ENCODE measurements at places on chromosomes 4 and X.
A peak's percentile ranks its signal among the peaks of the same experiment; 100 is the strongest.

DNA sequence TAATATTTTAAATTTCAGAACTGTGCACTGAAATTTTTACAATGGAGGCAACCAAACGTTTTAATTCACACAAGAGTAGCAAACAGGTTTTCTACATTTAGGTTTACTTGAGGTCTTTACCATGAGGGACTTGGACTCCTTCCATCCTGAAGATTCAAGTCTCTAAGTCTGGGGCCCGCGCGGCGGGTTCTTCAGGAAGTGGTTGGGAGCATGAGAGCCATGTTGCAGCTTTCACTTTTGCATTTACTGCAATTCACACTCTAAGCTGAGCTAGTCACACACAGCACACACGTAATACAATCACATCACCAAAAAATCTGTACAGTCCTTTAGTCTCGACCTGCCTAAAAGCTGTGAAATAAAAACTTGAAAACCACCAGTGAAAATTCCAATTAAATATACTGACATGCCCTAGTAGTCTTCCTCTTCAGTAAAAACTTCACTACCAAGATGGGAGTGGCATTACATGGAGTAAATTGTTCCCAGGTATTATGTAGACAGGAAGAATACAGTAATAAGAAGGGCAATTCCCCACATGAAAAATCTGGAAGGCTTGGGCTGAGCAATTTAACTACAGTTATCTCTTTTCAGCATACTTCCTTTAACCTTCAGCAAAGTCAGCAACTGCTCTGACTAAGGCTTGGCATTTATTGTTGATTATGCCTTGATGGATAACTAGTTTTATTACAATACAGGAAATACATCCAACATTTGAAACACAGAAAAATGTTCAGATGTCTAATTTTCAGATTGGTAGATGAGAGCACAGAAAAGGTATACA is 571.1 kb upstream of the DIPK2B start:
- no peaks in the 10 kb centered on the region for H3K27me3 ChIP-seq
- DNase-seq, result peak; percentile 33
- H3K27ac ChIP-seq, result peak overlapping the region; percentile 95
- no peaks in the 10 kb centered on the region for H3K36me3 ChIP-seq

GRCh38 chr4:28744066-28744465 is 1883.4 kb downstream of the STIM2 start:
- H3K4me3 ChIP-seq, result no peak overlapping the region
- H3K36me3 ChIP-seq, result no peaks in the 10 kb centered on the region
- H3K27me3 ChIP-seq, result no peaks in the 10 kb centered on the region
- H3K27ac ChIP-seq, result no peak overlapping the region
- H3K4me1 ChIP-seq, result no peaks in the 10 kb centered on the region

- H3K4me1 ChIP-seq, result no peaks in the 10 kb centered on the region
- DNase-seq, result no peak
Measured at GRCh38 chr4:10773656-10774055, 89.1 kb upstream of the CLNK start.

DNA sequence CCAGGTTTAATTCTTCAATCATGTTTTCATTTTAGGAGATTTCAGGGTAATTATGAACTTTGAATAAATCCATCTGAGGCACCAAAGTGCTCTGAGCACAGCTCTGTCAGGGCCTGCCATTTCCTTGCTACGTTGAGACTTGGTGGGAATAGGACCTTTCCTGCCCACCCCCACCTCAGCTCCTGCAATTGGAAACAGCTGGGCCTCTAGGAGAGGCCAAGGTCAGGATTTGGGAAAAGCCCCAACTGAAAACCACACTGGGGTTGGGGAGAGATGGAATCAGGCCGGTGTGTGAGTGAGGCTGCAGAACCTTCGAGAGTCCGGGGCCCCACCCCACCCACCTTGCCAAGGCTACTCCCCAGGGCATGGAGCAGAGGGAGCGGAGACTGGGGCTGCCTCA is 212.7 kb upstream of the BCOR start:
- no peak overlapping the region for H3K4me3 ChIP-seq
- peak overlapping the region; percentile 63 for H3K27ac ChIP-seq
- H3K27me3 ChIP-seq, result no peaks in the 10 kb centered on the region
- H3K36me3 ChIP-seq, result no peaks in the 10 kb centered on the region
- no peaks in the 10 kb centered on the region for H3K4me1 ChIP-seq

GRCh38 chr4:139629436-139630125 is 36.0 kb upstream of the MGST2 start:
- H3K4me1 ChIP-seq, result peaks cover 5% of the 10 kb centered on the region
- DNase-seq, result no peak

GRCh38 chr4:2092669-2093053 is 33.5 kb downstream of the NAT8L start:
- no peaks in the 10 kb centered on the region for H3K36me3 ChIP-seq
- peaks cover 23% of the 10 kb centered on the region for H3K27me3 ChIP-seq
- H3K4me1 ChIP-seq, result no peaks in the 10 kb centered on the region
- DNase-seq, result no peak
- no peak overlapping the region for H3K27ac ChIP-seq

- H3K27ac ChIP-seq, result no peak overlapping the region
- H3K4me3 ChIP-seq, result no peak overlapping the region
Measured at GRCh38 chr4:1459722-1460511, 53.7 kb upstream of the NKX1-1 start.

DNA sequence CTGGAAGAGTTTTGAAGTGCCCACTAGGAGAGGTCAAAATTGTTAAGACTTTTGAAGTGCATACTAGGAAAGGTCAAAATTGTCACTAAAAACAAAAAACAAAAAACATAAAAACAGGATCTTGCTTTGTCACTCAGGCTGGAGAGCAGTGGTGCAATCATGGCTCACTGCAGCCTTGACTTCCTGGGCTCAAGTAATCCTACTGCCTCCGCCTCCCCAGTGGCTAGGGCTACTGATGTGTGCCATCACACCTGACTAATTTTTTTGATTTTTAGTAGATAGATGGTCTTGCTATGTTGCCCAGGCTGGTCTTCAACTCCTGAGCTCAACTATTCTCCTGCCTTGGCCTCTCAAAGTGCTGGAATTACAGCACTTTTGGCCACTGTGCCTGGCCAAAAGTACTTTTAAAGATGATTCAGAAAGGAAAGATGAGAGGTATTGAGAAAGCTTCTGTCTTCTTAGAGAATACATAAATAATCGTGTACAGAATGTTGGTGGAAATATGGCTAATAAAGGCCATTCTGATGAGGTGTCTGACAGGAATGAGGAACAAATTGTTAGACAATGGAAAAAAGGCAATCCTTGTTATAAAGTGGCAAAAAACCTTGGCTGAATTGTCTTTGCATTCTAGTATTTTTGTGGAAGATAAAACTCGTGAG is 43.3 kb upstream of the STX18 start:
- H3K4me1 ChIP-seq, result no peaks in the 10 kb centered on the region
- no peaks in the 10 kb centered on the region for H3K36me3 ChIP-seq
- H3K27me3 ChIP-seq, result no peaks in the 10 kb centered on the region

DNA sequence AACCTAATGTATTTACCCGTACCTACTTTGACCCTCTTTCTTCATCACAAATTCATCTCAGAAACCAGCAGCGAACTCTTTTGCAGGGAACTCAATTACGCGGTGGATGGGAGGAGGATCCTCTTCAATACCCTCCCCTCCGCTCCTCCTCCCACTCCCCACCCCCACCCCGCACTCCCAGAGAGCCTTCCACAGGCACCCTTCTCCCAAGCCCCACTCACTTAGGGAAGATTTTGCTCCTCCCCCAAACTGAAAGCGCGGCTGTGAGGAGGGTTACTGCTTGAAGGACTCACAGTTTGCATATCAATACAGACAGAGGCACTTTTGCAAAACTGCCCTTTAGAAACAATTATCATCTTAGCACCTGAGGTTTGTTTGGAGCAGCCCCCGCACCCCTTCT is 960 bp upstream of the IL1RAPL1 start:
- no peaks in the 10 kb centered on the region for H3K4me1 ChIP-seq
- H3K27me3 ChIP-seq, result no peaks in the 10 kb centered on the region
- no peak for DNase-seq
- no peak overlapping the region for H3K4me3 ChIP-seq

GRCh38 chrX:103362474-103362873 is 6.2 kb downstream of the TCEAL9 start:
- no peak overlapping the region for H3K4me3 ChIP-seq

DNA sequence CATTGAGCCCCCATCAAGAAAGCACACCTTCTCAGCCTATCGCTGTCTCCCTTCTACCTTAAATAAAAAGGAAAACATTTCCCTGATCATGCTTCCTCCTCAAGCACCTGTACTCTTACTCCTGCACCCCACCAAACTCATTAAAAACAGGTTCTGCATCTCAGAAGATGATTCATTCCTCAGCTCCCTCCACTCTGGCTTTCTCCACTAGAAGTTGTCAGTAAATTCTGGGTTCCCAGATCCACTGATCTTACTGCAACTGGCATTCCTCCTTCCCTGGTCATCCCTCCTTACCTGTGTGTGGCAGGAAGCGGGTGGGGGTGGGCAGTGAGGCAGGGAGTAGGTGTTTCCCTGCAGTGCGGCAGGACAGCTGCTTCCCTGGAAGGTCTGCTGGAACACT is 108.8 kb downstream of the GPR143 start:
- H3K4me3 ChIP-seq, result no peak overlapping the region
- H3K27ac ChIP-seq, result no peak overlapping the region
- DNase-seq, result no peak
- H3K4me1 ChIP-seq, result peaks cover 2% of the 10 kb centered on the region
- no peaks in the 10 kb centered on the region for H3K36me3 ChIP-seq

DNA sequence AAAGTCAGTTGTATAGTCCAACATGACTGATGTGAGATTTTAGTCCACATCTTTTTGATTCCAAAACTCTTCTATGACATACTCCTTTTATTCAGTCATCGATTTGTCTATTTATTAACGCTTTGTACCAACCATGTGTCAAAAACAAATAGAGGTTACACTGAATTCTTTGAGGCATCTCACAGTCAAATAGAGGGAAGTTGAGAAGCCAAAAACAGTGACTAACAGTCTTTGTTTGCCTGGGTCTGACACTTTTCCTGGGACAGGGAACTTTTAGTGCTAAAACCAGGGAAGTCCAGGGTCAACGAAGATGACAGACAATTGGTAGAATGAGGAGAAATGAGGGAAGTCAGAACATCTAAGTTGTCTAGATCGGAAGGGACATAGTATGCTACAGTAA is 169.9 kb upstream of the HS3ST1 start:
- no peak for DNase-seq
- peaks cover 11% of the 10 kb centered on the region for H3K27me3 ChIP-seq
- no peaks in the 10 kb centered on the region for H3K4me1 ChIP-seq
- no peak overlapping the region for H3K27ac ChIP-seq
- H3K4me3 ChIP-seq, result no peak overlapping the region

DNA sequence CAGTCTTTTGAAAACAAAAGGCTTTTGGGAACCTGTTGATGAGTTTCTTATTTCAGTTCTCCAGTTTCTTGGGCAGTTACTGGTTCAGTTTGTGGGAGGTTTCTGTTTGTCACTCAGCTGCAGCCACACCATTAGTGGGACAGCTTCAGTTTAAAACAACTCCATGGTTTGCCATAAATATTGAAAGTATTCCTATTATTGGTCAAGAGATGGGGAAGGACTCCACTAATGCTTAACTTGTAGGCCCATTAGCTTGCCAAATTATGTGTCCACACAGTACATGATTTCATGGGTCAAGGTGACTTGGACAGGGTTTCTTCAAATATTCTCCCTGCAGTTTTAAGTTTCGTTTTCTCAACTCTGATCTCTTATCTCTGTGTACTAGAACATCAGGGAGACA is 15.5 kb upstream of the ASIC5 start:
- no peak overlapping the region for H3K27ac ChIP-seq
- no peak for DNase-seq
- H3K4me1 ChIP-seq, result no peaks in the 10 kb centered on the region
- no peaks in the 10 kb centered on the region for H3K36me3 ChIP-seq
- H3K27me3 ChIP-seq, result no peaks in the 10 kb centered on the region

DNA sequence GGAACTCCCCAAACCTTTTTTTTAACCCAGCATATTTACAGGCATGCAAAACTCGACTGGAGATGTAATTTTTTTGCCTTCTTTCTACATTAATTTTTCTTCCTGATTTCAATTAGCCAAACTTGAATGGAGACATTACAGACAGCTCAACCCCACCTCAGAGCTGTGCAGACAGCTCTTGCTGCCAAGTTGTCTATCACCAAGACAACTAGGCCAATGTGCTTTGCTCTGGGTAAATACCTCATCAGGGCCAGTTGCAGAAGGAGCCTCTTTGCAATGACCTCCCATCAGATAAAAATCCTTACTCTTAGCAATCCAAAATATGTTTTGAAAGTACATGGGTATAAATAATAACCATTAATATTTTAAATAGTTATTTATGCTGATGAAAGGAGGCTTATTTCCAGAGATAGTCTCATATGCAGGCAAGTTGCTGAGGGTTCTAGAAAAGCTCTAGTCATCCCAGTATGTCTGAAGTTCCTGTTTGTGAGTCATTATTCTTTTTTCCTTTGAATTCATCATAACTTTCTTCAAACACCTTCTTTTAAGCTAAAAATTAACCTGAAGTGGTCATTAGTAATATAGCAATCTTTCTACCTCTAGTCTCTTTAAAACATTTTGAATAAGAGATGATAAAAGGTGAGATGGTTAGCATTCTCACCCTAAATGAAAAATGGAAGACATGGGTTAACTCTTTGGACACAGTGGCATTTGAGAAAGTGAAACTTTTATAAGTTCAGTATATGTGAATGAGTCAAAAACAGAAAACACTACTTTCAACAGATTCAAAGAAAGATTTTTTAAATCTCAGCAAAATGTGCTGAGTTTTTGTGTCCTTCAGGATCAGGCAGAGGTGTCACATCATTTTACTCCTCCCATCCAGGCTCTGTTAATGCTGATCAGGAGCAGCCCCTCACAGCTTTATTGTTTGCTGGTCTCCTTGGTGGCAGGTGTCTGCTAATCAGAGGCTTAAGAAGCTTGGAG is 475.5 kb upstream of the FGF16 start:
- H3K27ac ChIP-seq, result no peak overlapping the region
- no peak overlapping the region for H3K4me3 ChIP-seq
- no peaks in the 10 kb centered on the region for H3K27me3 ChIP-seq
- DNase-seq, result no peak
- H3K4me1 ChIP-seq, result no peaks in the 10 kb centered on the region

DNA sequence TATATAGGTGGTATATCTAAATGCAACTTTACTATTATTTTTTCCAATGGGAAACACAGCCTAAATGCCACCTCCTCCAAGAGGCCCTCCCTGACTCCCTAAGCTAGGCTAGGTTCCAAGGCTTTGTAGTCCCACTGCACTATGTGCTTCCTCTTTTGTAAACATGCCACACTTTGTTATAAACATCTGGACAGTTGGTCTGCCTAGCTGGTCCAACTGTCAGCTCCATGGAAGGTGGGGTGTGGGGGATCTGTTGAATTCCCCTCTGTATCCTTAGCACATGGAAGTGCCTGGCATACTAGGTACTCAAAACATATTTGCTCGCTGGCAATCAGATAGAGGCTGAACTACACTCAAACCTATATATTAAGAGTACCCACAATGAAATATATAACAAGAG is 63.4 kb downstream of the SLC9A7 start:
- no peaks in the 10 kb centered on the region for H3K4me1 ChIP-seq
- no peaks in the 10 kb centered on the region for H3K27me3 ChIP-seq
- no peak overlapping the region for H3K4me3 ChIP-seq
- no peaks in the 10 kb centered on the region for H3K36me3 ChIP-seq
- no peak overlapping the region for H3K27ac ChIP-seq
- DNase-seq, result no peak
